ENCODE measurements at places on chromosomes 6 and 20.

DNA sequence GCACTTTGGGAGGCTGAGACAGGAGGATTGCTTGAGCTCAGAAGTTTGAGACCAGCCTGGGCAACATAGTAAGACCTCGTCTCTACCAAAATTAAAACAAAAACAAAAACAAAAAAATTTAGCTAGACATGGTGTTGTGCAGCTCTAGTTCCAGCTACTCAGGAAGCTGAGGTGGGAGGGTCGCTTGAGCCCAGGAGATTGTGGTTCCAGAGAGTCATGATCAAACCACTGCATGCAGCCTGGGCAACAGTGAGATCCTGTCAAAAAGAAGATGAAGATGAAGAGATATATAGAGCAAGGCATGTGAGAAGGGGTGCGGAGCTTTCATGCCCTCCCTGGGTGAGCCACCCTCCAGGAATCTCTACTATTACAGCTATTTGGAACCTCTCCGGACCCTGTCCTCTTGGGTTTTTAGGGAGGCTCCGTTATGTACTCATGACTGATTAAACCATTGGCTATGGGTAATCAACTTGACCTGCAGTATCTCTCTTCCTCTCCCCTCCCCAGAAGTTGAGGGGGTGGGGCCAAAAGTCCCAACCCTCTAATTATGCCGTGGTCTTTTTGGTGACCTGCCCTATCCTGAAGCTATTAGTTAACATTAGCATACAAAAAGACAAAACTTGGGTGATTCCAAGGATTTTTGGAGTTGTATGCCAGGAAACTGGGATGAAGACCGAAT lies 9.0 kb downstream of the POLH start:
- no peak for DNase-seq

- no peak for DNase-seq
Observed at GRCh38 chr20:41217422-41217821, 80.1 kb downstream of the PLCG1 start.

DNA sequence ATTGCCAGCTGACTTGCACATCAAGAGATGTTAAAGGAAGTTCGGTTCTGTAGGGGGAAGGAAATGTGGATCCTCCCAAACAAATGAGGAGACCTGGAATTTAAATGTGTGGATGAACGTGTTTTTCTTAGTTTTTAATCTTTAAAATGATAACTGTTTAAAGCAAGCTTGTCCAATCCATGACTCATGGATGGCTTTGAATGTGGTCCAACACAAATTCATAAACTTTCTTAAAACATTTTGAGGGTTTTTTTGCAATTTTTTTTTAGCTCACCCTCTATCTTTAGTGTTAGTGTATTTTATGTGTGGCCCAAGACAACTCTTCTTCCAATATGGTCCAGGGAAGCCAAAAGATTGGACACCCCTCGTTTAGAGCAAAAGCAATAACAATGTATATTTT lies 12.6 kb downstream of the TUBB2B start:
- DNase-seq, result no peak

DNA sequence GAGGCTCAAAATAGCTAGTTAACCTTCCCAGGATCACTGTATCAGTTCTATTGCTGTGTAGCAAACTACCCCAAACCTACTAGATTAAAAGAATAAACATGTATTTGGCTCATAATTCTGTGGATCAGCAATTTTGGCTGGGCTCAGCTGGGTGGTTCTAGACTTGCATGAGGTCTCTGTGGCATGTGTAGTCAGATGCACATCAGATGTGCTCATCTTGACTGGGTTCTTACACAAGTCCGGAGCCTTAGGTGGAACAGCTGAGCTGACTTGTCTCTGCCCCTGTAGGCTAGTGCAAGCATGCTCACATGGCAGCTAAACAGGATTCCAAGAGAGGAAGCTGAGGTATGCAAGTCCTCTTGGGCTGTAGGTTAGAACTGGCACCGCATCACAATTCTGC lies 173.2 kb upstream of the PRND start:
- no peak for DNase-seq

- DNase-seq, result no peak
Observed at GRCh38 chr6:10759884-10760329, 12.3 kb downstream of the TMEM14B start.
